Stimulated activated CD8-positive, alpha-beta memory T cell treated with anti-CD3 and anti-CD28 coated beads, Interleukin-15, amount 100 ng/mL, for 48 hours (primary cell): ENCODE measurements at places on chromosomes 7 and 10.

- DNase-seq, result no peak
Observed at GRCh38 chr10:106727170-106727569, 437.3 kb downstream of the SORCS1 start.

DNA sequence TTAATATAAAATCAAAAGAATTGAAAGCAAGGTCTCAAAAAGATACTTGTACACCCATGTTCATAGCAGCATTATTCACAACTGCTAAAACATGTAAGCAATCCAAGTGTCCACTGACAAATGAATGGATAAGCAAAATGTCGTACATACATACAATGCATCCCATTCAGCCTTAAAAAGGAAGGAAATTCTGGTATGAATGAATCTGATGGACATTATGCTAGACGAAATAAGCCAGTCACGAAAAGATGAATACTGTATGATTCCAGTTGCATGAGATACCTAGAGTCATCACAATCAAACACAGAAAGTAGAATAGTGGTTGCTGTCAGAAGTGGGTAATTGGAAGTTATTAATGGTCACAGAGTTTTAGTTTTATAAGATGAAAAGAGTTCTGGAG lies 9.5 kb upstream of the TAC1 start:
- DNase-seq, result no peak

- no peak for DNase-seq
Observed at GRCh38 chr10:31142026-31142425, 110.4 kb upstream of the ZNF438 start.

- DNase-seq, result no peak
Observed at GRCh38 chr10:107913317-107914294, 749.1 kb upstream of the SORCS1 start.

- DNase-seq, result no peak
Observed at GRCh38 chr10:5117026-5117425, 22.8 kb downstream of the AKR1C3 start.

DNA sequence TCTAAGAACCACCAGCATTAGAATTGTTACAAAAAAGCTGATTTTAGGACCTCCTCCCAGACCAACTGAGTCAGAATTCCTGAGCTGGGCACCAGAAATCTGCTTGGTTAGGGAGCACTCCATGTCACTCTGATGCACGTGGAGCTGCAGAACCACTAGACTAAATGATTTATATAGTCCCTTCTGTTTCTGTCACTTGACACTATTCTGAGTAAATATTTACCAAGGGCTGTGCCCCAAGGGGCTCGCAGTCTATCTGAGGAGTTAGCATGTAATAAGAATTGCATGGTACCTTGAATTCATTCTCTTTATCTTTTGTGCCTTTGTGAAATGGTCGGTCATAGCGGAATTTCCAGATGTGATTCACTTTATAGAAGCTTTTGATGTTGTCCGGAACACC lies 196.0 kb upstream of the IMMP2L start:
- no peak for DNase-seq

DNA sequence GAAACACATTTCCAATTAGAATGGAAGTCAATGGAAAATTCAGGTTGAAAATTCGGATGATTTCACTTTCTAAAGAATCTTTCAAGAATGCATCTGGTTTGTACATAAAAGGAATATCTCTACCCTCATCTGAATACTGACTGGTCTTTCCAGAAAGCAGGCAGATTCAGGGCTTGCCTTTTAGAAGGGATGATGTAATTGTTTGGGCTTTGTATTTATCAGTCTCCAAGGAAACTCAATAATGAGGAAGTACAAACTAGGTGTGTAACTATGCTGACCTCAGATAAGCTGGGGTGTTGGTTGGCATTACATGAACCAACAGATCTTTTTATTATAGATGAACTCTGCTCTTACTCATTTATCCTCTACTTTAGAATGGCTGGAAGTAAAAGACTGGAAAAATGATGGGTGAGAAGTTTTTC lies 24.1 kb downstream of the PDLIM1 start:
- DNase-seq, result no peak

DNA sequence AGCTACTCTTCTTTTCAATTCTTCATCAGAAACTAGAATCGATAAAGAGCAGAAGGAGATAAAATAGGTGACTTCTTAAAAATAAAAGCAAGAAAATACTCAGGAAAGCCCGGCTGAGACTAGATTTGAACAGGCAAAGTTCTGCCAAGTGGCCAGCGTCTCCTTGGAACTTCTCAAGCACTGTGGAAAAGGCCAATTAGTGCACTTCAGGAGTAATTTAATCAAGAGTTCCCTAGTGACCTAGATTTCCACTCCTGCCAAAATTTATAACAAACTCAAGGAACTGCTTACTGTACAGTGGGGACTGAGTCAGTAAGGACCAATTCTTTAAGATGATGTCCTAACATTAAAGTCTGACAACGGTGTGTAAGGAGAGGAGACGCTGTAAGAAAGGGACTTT lies 57.3 kb downstream of the CHCHD3 start:
- DNase-seq, result no peak
